ENCODE measurements at places on chromosomes 1 and 21.

DNA sequence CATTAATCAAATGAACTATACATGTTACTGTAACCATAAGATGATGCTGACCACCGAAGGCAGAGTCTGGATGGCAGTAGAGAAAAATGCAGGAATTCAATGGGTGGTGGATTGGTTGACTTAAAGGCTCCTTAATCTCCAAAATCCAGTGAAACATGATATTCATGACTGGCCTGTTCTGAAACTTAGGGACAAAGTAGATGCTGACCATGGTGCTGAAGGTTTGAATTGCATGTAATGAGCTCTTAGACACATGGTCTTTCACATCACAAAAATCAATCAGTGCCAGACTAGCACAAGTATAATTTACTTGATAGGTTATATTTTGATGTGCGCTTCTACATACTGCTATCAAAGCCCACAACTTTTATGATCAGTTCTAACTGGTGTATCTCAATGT, 30.9 kb upstream of the NTMT2 start:
- DNase-seq = no peak

GRCh38 chr1:19007491-19008441, 51.3 kb upstream of the IFFO2 start:
- DNase-seq = no peak

GRCh38 chr1:210709701-210710100, 381.0 kb downstream of the HHAT start:
- no peak for DNase-seq

GRCh38 chr21:37207441-37208009, 59.6 kb downstream of the VPS26C start:
- no peak for DNase-seq

DNA sequence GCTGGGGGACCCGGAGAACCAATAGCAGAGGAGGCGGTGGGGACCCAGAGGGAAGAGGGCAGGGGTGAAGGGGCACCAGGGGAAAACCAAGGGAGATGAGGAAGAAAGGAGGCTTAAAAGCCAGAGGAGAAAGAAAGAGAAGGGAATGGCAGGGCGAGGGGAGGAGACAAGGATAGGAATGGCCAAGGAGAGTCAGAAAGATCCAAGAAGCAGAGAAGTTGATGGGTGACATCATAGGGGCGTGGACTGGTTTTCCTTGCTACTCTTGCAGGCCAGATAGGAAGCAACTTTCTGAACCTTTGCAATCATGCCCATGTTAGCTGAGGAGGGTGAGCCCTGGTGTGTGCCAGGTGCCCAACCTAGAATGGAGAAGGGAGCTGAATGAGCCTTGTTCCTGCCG, 5.4 kb downstream of the NPR1 start:
- no peak for DNase-seq

- peak; percentile 38 for DNase-seq
Observed at GRCh38 chr1:178727014-178727895, 2.2 kb downstream of the RALGPS2 start.

DNA sequence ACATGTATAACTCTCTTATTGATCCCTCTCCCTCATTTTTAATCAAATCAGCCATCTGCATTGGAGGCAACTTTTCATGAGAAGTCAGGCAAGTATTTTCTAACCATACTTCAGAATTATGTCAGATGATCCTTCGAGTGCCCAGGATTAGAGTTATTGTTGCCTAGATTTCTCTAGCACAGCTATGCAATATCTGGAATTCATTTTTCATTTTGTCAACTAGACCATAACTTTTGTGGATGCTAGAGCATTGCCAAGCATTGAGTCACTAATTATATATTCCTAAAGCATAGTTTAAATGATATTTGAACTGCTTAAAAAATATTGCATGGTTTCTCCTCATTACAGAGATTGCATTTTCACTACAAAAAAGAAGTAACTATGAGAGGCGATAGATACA, 21.2 kb downstream of the HFM1 start:
- no peak for DNase-seq

DNA sequence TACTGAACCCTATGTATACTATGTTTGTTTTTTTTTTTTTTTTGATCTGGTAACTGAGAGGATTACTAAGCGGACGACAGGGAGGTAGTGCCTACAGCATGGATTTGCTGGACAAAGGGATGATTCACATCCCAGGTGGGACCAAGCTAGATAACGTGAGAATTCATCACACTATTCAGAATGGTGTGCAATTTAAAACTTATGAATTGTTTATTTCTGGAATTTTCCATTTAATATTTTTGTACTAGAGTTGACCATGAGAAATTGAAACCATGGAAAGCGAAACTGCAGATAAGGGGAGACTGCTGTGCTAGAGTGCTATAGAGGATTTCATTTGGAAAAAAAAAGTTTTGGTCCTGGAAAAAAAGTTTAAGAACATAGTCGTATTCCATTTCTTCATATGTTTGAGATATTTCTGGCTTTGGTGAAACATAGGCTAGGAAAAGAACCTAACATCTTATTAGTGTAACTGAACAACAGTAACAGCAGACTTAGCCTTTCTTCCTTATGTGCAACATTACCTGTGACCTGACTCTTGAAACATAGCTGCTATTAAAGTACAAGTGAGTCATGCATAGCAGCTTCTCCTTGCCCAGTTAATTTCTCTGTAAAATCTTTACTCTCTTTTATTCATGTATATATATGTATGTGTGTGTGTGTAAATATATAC, 202.5 kb downstream of the FGGY start:
- no peak for DNase-seq

- DNase-seq = no peak
Observed at GRCh38 chr1:185696422-185697150, 37.6 kb upstream of the HMCN1 start.

GRCh38 chr1:195332102-195332501, 1276.1 kb downstream of the KCNT2 start:
- no peak for DNase-seq

DNA sequence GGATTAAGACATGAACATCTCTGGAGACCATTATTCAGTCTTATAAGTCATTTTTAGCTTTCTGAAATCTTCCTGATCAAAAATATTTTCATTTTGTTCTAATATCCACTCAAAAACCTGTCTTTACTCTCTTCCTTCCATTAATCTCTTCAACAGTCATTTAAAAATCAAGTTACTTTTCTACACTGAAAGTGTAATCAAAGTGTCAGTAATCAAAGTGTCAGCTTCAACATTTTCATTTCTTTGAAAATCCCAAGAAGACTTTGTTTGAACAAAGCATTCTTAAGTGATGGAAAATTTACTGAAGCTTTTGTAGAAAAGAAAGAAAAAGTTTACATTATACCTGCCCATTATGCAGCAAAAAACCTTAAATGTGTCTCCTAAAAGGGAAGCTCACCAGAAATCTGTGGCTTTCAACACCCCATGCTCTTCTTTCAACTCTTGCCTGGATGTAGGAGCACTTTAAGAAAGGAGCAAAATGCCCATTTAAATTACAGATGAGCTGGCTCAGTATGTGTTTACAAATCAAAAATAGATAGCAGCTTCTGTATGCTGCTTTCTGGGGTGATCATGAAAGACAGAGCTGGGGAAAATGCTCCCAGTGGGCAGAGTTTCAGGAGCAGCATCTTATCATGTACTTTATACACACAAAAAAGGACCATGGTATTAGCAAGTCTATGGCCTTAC, 260.8 kb upstream of the NCAM2 start:
- DNase-seq = no peak

DNA sequence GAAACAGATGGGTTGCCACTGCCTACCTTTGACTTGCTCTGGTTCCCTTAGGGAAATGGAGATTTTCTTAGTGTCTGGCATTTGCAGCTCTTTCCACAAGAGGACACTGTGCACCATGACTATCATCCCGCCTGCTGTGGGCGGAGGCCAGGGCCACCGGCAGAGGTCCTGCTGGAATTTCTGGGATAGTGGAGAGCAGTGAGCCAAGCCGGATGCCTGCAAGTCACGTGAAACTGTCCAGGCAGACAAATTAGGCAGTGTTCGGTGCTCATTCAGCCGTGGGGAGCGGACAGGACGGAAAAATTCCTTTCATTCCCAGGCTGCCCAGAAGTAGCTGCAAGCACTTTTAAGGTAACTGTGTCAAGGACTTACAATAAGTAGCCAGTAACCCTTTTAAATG, 43.4 kb downstream of the IGSF5 start:
- DNase-seq = no peak

- DNase-seq = no peak
Observed at GRCh38 chr1:86779308-86780191, 75.2 kb downstream of the SH3GLB1 start.

DNA sequence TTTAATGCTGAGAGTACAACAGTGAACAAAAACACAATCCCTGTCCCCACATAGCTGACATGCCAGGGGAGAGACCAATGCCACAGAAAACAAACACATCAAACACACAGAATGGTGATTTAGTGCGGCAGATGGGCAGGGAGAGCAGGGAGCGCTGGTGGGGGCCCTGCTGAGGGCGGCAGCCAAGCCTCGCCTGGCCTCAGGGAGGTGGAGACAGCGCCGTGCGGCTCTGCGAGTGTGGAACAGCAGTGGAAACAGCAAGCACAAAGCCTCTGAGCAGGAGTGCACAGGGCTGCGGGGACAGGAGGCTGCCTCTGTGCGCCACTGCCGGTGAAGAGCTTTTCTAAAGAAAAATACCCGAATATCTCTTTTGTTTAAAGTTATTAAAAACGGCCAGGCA, 17.0 kb downstream of the MCM3AP start:
- DNase-seq = no peak

GRCh38 chr1:11598461-11598860, 55.8 kb downstream of the FBXO2 start:
- no peak for DNase-seq

- DNase-seq = no peak
Observed at GRCh38 chr1:49331066-49331852, 554.6 kb upstream of the BEND5 start.

- no peak for DNase-seq
Observed at GRCh38 chr1:64215576-64215975, 12.2 kb downstream of the UBE2U start.

DNA sequence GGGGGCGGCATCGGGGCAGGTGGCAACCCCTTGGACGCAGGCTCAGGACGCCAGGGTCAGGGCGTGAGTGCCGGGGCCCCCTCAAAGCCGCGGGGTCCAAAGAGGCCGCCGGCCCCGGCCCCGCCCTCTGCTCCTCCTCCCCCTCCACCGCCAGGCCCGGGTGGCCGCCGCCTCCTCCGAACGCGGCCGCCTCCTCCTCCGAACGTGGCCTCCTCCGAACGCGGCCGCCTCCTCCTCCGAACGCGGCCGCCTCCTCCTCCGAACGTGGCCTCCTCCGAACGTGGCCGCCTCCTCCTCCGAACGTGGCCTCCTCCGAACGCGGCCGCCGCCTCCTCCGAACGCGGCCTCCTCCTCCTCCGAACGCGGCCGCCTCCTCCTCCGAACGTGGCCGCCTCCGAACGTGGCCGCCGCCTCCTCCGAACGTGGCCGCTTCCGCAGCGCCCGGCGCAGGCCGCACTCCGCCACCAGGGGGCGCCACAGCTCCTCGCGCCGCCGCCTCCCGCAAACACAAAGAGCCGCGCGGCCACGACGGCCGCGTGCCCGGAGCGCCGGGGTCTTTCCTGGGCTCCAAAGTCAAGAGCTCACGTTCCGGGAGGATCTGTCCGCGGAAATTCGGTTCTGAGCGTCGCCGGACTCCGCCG, 19.3 kb upstream of the SAMD11 start:
- peak; percentile 74 for DNase-seq

GRCh38 chr1:110240476-110241210, 30.5 kb downstream of the KCNC4 start:
- DNase-seq = no peak

DNA sequence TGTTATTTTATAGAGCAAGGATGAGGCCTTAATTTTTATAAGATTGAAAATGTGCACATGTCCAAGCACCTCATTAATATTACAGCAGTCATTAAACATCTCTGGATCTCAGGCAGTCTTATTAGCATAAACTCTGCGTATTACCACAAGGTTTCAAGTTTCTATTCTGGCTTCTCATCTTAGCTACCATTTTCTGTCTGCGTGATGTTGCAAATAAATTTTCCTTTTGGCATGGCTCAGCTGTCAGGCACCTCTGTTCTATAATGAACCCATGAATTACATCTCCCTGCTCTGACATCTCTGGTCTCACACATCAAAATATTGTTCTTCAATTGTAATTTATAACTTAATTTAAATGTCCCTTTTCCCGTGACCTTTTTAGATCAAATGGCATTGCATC, 156.5 kb downstream of the SLC45A1 start:
- DNase-seq = no peak

DNA sequence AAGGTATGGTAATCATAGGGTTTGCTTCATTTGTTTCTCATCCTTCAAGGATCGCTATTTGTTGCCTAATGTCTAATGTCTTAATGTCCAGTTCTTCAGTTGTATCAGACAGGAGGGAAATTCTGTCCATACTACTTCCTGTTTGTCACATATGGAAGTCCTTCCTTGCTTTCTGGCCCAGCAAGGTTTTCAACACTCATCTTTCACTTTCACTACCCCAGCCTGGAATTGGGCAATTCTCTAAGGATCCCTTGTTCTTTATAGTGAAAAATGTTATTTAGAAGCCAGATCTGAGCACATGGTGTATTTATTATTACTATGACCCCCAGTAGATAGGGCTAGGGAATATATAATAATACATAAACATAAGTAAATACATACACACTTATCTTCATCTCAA, 50.6 kb upstream of the SLC35A3 start:
- DNase-seq = no peak

DNA sequence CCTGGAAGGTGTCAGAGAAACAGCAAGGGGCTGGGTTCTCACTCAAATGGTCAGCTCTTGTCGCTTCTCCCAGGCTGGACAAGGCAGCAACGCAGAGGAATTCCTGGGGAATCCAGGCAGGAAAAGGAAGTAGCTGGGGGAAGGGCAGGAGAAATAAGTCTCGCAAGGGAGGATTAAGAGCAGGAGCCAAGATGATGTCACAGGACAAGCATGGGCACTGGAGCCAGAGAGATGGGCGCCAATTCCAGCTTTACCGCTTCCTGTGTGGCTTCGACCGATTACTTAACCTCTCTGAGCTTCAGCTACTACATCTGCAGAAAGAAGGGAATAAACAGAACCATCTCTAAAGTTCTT, 70.5 kb downstream of the SSBP3 start:
- DNase-seq = no peak

DNA sequence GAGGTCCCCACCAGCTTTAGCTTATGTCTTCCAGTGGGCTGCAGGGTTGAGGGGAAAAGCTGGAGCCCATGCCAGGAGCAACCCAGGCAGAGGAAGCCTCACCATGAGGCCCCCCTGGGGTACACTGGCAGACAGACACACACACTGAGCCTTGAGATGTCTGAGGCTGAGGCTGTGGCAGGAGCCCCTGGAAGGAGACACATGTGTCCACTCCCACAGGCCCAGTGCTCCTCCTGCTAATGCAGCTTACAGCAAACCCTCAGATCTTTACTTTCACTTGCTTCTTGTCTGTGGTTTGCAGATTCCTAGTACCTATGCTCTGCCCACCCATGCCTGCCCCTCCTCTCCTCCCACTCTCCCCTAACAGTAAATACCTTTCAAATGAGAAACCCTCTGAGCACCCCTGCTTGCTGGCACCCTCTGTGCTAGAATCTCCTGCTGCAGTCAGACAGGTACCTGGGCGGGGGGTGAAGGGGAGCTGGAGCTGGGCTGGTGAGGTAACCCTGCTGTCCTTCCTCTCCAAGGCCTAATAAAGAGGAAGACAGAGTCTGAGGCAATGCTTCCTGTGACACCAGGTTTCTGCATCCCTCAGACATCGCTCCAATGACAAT, 63.4 kb upstream of the NEK2 start:
- DNase-seq = peak; percentile 10

- no peak for DNase-seq
Observed at GRCh38 chr1:53658489-53659230, 80.3 kb downstream of the GLIS1 start.

GRCh38 chr1:155909894-155910293, 1.3 kb downstream of the RIT1 start:
- peak; percentile 29 for DNase-seq

- DNase-seq = no peak
Observed at GRCh38 chr1:89545264-89546038, 20.8 kb downstream of the LRRC8B start.
